T47D (cell line): ENCODE measurements at places on chromosomes 6 and 20.

DNA sequence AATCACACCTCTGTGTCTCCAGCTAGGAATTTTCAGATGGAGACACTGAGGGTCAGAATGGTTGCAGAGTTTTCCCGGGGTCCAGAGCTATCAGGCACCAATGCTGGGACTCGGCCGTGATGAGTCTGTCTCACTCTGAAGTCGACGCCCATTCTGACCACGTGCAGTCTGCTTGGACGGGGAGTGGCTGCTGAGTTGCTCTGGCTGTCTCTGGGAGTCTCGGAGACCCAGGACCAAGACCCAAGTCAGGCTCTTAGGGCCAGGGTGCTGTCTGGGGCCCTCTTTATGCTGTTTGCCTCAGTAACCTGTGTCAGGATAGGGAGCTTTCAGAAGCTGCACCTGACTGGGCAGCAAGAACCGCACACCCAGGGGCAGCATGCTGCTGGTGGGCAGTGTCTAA is 4.6 kb downstream of the IP6K3 start:
- DNase-seq: no peak

DNA sequence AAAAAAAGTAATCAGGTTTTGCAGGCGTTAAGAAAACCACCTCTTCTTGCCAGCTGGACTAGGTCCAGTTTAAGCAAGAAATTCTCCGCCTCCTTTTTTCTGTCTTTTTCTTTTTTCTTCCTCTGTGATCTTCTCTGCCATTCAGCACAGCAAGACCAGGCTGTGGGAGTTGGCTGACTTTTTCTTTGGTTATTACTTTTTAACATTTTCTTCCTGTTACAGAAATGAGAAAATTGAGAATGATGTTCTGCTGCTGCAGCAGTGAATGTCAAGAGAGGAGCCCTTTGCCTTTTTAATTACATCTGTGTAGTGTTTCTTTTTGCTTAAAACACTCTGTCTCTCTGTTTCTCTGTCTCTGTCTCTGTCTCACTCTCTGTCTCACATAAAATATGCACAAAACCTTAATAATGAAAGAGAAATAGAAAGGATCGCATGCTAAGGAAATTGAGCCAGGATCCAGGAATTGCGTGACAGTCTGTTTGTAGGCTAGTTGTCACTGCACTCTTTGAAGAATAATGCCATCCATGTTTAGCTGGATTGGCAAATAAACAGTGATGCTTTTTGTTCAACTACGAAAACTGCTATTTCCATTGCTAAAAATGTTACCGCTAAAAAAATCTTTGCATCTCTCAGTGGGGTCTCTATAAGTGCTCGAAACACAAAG is 103.2 kb upstream of the SUPT3H start:
- DNase-seq: peak; percentile 21

- DNase-seq: no peak
These were observed 198.8 kb upstream of the PREP start for GRCh38 chr6:105601541-105602236.

DNA sequence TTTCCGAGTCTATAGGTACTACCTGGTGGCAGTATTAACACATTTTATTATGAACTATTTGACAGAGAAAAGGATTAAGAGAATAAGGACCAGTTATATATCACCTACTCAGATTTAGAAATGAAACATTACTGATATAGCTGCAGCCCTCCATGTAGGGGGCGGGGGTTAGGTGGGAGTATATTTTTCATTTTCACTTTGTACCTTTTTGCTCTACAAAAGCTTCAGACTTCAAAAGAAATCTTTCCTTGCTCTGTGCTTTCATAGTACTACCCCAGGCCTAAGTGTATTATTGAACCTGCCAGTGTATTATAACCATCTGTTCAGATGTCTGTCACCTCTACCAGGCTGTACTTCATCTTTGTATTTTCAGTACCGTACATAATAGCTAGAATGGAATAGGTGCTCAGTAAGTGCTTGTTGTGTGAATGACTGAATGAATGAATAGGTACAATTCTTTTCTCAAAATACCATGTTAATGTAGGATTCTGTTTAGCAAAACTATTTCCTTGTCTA is 43.0 kb downstream of the CDKAL1 start:
- no peak for DNase-seq

GRCh38 chr20:2237059-2237458 is 58.7 kb upstream of the TGM3 start:
- peak; percentile 45 for DNase-seq

- peak; percentile 36 for DNase-seq
These were observed 301.8 kb downstream of the BTBD9 start for GRCh38 chr6:38337819-38338465.

DNA sequence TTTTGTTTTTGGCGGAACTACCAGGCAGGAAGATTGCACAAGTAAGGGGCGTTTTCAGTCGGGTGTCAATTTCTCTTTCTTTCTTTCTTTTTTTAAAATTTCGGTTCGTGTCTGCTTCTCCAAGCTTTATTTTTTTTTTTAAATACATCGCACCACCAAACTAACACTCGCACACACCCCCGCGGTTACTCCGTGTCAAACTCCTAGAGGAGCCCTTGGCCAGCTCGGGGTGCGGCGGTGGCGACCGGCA is 338 bp downstream of the UTRN start:
- DNase-seq: no peak

DNA sequence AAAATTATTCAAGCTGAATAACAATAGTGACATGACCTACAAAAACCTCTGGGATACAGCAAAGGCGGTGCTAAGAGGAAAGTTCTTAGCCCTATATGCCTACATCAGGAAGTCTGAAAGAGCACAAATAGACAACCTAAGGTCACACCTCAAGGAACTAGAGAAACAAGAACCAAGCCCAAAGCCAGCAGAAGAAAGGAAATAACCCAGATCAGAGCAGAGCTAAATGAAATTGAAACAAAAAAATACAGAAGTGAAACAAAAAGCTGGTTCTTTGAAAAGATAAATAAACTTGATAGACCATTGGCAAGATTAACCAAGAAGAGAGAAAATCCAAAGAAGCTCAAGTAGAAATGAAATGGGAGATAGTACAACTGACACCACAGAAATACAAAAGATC is 47.6 kb upstream of the NOTCH4 start:
- DNase-seq: no peak
